ENCODE measurements at places on chromosomes 11 and 22. TPM values are rescaled to one million over a fixed set of nuclear protein-coding genes. Genes with fewer than 3 reads are reported as not detected.

DNA sequence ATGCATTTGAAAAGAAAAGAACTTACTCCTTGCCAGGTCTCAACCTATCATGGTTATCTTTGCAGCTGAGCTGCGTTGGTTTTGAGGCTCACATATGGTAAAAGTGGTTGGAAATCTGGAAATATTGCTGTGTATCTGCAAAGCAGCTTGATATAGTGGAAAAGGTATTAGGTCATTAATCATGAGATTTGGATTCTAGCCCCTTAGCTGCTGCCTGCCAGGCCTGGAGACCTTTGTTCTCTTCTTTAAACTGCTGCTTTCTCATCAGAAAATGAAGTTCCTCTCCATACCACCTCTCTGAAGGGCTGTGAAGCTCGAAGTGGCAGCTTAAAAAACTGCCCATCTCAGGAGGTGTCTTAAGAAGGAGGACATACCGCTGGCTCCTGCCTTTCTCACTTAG is 5.7 kb downstream of the PPARA start:
- no peak for DNase-seq

- no peak for DNase-seq
Measured at GRCh38 chr22:36267058-36267457, 14.1 kb downstream of the APOL1 start.

DNA sequence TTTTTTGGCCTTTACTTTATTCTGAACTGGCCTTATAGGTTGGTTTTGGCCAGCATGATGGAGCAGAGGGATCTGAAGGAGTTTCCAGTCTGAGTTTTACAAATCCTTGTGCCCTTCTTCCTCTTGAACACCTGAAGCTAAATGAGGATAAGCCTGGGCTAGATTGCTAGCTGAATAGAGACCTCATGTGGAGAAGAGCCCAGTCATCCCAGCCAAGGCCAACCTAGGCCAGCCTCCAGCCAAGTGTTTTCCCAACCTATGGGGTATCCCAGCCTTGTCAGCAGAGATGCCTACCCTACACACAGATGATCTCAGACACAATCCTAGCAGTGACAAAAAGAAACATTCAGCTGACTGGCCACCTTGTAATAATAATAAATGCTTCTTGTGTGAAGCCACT is 966 bp upstream of the CASP12 start:
- no peak for DNase-seq

GRCh38 chr22:45455212-45455611 is 41.7 kb downstream of the RIBC2 start:
- DNase-seq = no peak

GRCh38 chr11:15412054-15412453 is 297.3 kb downstream of the INSC start:
- DNase-seq = no peak

The RAB6A gene
- polyA plus RNA-seq = 39.1 TPM
